ENCODE measurements at places on chromosomes 3 and 15.

- DNase-seq = no peak
These were observed 39.1 kb downstream of the TRPM1 start for GRCh38 chr15:31062310-31062847.

DNA sequence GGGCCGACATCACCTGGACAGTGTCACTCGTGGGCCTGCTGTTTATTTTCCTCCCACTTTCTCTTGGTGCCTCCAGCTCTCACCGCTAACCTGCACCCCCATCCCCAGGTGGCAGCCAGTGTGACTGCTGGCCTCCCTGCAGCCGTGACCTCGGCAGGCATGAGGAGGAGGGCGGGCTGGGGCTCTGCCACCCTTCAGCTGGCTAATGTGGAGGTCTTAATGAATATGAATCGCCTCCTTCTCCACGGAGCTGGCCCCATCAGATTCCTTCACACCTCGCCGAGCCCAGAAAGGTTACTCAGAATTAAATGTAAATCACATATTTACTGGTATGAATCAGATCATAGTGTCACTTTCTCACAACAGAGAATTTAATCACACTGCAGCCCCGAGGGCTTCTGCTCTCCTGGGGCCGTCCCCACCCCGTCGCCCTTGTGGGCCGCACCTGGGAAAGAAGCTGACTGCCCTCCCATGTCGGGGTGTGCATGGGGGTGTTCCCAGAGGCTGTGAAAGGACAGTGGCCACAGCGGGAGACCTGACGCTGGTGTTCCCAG is 171.1 kb upstream of the TLE3 start:
- DNase-seq = no peak

DNA sequence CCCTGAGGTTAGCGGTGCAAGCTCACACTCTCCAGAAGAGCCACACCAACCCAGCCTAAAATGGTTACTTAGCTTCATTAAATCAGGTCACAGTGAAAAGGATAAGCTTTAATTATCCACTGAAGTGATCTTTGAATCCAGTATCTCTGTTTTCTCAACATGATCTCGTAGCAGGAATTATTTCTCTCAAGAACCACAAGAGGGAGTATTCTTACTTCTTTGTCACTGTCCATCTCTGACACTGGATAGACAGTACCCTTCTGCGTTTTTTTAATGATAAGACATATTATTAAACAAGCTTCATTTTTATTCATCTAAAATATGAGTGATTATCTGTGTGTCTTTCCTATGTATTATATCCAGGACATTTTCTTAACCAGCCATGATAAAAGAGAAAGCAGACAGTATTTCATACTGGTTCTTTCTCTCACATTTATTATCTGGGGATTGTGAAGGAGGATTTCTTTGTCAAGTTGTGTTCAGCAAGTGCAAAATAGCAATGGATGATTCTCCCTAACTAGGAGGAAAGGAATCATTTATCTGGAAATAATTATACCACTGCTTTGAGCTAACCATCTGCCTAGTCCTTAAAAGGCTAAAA is 105.4 kb upstream of the CCDC54 start:
- no peak for DNase-seq

GRCh38 chr3:22542311-22542710 is 660.8 kb upstream of the UBE2E2 start:
- no peak for DNase-seq

DNA sequence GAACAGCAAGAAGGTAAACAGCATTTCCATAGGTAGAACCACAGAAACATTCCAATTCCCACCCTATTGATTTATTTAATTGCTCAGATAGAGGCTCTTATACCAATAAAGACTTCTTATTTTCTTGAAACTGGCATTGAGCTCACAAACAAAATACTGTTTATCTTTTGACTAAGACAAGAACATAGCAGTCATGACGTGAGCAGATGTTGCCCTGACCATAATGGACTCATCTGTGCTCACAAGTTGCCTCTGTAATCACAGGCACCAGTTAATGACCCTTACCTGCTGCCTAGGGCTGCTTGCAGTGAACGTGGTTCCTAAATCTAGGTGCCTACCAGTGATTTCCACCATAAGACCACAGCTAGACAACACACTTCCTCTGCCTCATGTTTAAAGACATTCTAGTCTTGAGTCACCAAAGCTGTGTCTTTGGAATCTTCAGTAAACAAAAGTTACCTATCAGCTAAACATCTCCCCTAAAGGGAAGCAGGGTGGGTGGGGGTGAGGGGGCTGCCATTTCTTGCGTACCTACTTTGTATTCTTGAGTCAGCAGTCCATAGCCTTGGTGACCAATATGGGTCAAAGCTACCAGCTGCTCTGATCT is 2.1 kb downstream of the FYCO1 start:
- no peak for DNase-seq

GRCh38 chr15:41561777-41562145 is 2.7 kb downstream of the TYRO3 start:
- no peak for DNase-seq

GRCh38 chr3:131025539-131025938 is 1.1 kb downstream of the ASTE1 start:
- no peak for DNase-seq

DNA sequence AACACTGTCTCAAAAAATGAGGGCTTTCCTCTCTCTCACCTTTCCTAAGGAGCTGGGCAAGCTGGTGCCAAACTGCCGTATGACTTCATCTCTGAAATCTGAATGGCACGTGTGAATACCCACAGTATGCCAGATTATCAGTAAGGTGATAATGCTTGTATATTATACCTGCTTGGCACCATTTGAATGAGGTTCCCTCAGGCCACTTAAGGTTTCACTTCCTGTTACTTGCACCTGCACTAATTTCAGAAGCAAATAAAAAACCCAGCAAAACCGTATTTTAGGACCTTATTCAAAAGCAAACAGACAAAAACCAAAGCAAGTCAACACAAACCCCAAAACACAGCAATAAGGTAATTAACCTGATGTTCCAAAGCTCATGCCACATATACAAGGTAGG is 19.7 kb downstream of the FOXP1 start:
- DNase-seq = no peak

- DNase-seq = no peak
These were observed 343.4 kb downstream of the TBC1D5 start for GRCh38 chr3:17398959-17399551.

DNA sequence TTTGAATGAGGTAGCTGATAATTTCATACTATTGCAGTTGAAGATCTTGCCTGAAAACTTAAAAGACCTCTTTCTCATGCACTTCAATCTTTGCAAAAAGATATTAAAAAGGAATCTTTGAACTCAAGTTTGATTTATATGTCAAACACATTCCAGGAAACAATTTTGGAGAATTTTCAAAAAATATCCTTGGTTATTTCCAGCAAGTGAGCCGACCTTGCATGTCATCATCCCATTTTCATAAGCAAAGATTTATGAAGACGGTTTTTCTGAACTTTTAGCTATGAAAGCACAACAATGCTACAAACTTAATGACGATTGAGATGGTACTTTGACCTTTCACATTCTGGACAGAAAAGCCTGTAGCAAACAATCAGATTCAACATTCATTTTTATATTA is 95.6 kb downstream of the RFX7 start:
- DNase-seq = no peak

GRCh38 chr3:46750555-46751038 is 32.9 kb upstream of the PRSS50 start:
- DNase-seq = no peak

DNA sequence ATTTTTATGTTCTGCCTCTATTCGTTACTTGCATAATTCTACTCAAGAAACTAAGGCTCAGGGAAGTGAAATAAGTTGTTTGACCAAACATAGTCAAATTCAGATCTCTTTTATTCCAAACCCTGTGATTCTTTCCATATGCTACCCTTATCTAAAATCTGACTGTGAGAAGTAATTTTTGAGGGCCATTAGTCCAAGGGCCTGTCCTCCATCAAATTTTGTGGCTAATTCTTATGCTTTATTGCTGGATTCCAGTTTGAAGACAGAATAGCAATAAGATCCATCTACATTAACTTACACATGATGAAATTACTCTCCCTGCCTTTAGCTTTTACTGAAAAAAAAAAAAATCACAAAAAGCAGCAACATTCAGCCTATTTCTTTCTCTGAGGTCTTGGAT is 74.0 kb downstream of the ZIC1 start:
- no peak for DNase-seq

- DNase-seq = no peak
These were observed 246.9 kb downstream of the ZIC1 start for GRCh38 chr3:147656023-147656422.

DNA sequence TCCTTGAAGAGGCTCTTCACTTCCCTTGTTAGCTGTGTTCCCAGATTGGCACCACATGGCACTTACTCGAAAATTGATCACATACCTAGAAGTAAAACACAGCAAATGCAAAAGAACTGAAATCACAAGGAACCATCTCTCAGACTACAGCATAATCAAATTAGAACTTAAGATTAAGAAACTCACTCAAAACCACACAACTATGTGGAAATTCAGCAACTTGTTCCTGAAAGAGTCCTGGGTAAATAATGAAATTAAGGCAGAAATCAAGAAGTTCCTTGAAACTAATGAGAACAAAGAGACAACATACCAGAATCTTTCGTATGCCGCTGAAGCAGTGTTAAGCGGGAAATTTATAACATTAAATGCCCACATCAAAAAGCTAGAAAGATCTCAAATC is 566.3 kb upstream of the TGFBR2 start:
- DNase-seq = no peak

- DNase-seq = no peak
These were observed 1.5 kb upstream of the MYNN start for GRCh38 chr3:169771497-169772304.

GRCh38 chr3:139574026-139574947 is 34.7 kb upstream of the RBP1 start:
- DNase-seq = no peak

GRCh38 chr3:56321892-56322291 is 146.4 kb downstream of the ERC2 start:
- no peak for DNase-seq

GRCh38 chr3:183455089-183455488 is 26.7 kb upstream of the MCF2L2 start:
- DNase-seq = no peak

DNA sequence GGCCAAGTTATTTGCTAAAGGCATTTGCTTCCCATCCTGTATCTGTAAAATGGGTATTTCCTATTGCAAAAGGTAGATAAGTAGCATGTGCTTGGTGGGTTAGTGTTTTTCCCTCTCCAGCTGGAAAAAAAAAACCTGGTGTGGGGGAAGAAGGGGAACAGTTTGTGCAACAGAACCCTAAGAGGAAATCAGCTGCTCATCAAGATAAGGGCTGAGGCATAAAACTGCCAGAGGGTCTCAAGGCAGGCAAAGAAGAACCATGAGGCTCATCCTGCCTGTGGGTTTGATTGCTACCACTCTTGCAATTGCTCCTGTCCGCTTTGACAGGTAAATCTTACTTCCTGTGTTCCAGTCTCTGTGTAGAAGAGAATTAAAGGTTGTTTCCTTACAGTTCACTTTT is at the start of gene CPA3:
Gene CPA3, plus strand, starts transcription at position 248 of the 400 bp plus-strand sequence. Its CDS starts 12 bp downstream, at position 260.
- DNase-seq = no peak

GRCh38 chr15:43186003-43186353 is 775 bp downstream of the CCNDBP1 start:
- DNase-seq = no peak

GRCh38 chr15:76338486-76339304 is 2.1 kb downstream of the ISL2 start:
- no peak for DNase-seq

DNA sequence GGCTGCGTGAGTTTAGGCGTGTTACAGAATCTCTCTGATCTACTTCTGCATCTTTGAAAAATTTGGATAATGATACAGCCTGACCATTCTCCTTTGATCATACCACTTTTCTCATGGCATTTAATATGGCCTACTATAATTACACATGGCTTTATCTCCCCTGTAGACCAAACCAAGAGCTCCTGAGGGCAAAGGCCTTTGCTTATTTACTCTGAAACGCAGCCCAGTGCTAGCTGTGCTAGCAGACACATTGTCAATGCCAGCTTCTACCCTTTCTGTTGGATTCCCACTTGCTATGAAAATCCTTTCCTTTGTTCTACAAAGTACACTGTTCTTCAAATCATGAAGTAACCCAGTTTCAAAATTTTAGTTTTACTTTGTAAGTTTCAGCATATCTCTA is 16.5 kb upstream of the VGLL4 start:
- DNase-seq = no peak

DNA sequence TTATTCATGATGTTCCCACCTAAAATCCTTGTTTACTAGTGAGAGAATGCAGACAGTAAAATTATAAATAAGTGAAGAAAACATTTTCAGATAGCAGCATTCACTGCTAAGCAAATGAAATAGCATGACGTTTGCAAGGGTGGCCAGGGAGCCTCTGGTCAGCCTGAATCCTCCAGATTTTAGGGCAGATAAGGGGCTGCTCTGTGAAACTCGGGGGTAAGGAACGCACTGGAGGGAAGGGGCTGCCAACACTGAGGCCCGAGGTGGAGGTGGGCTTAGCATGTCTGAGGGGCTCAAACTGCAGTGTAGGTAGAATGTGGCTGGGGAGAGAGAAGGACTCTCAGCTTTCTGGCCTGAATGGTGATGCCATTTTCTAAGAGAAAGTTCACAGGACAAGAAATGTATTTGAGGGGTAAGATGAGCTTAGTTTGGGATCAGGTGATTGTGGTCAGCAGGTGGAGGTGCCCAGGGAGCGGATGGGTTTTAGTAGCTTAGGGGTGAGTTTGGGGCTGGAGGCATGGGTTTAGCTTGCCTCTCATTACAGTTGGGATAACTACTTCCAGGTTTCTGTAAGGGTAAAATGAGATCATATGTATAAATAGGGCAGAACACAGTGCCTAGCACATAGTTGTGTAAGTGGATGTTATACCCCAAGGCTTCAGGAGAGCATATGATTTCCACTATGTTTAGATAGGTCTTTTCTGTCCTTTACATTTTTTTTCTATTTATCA is 20.5 kb downstream of the GPR171 start:
- DNase-seq = no peak

GRCh38 chr3:67901681-67902080 is 247.3 kb upstream of the SUCLG2 start:
- no peak for DNase-seq

DNA sequence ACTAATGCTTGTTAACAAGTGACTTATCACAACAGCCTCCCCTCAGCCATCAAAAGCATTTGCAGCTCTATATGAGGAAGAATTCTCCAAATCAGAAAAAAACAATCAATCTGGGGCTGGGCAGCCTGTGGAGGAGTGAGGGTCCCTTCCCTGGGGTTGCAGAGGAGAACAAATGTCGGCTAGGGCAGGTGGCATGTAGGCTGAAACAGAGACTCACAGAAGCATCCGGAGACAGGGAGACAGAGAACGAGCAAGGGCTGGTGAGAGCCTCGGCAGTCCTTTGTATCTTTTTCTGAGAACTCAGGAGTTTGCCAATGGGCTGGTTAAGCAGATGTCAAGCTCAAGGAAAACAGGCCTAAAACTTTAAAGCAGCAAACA is 15.8 kb downstream of the ITGA11 start:
- no peak for DNase-seq
